ENCODE measurements at places on chromosomes 5 and 9.

DNA sequence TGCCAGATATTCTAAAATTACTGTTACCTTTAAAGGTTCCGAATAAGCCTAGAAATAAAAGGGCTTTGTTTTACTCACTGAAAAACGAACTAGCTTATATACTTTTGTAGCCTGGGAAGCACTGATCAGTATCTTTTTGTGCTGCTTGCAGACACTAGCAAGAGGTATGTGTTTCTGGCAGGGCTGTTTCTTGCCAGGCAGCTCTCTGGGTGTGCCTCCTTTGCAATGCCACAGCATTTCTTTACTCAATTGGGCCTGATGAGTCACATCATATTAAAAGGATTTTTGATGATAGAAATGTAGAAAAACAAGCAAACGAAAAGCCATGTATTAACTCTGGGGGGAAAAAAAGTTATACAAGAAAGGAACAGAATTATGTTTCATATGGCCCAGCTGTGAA, 35.6 kb downstream of the CD180 start:
- no peak for DNase-seq

DNA sequence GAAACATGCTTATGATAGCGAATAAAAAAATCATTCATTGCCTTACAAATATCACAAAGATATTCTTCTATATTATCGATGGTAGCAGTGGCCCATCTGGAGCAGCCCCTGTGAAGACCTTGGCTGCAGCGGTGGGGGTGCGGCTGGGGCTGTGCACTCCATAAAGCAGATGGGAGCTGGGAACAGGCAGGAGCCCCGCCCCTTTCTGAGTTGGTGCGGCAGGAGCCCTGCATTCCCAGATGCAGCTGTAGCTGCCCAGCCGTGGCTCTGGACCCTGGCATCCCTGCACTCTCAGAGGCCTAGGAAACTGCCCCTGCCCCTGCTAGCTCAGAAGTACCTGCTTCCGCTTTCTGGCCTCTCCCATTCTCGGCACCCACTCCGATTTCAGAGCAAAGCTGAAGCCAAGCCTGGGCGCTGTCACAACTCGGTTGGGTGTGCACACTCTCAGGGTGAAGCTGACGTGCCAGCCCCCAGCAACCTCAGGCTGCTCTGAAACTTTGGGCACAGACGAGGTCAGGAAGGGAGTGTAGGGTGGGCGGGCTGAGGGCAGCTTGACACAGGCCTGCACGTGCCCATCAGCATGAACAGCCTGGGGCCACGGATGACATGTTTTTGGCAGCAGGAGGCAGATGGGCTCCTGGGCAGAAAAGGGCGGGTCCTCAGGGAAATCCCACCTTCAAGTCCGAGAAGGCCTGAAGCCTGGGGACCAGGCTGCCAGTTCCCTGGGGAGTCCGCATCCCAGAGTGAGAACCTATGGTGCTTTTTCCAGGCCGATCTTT, 1440.8 kb upstream of the ACO1 start:
- no peak for DNase-seq

- DNase-seq: no peak
These were observed 393.8 kb upstream of the MEF2C start for GRCh38 chr5:89276566-89277305.

GRCh38 chr9:91187965-91188344, 173.8 kb downstream of the AUH start:
- DNase-seq: no peak

DNA sequence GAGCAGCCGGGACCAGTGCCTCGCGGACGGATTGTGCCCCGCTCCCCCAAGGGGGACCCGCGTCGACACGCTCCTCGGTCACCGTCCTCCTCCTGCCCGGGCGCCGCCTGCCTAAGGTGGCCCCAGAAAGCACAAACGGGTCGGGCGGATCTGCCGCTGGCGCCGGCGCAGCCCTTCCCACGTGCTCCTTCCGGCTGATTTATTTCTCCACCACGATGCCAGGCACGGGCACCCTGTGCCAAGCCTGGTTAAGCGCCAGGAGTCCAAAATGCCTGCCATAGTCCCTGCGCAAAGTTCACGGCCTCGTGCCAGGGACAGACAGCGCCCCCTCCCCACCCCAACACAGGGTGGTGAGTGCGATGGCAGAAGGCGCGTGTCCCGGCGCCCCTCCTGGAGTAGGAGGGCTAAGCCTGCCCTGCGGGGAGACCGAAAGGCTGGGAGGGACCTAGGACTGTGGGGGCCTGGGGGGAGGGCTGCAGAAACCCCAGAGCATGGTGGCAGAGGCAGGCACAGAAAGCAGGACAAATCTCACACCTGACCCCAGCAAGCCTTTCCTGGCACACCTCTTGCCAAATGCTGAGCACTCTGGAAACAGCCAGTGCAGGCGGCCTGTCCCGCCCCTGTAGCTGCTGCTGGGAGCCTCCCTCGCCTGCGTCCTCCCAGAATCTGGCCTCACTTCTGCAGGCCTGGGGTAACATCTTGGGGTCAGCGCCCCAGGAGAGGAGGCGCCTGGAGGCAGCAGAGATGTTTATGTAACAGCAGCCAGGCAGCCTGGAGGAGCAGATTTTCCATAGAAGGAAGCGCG, 1.1 kb upstream of the NOTCH1 start:
- no peak for DNase-seq

GRCh38 chr5:22947921-22948320, 94.8 kb upstream of the CDH12 start:
- DNase-seq: no peak

- DNase-seq: no peak
These were observed 384.0 kb downstream of the SPOCK1 start for GRCh38 chr5:137115152-137115551.

- DNase-seq: no peak
These were observed 143.0 kb upstream of the RPS23 start for GRCh38 chr5:82421119-82421518.

DNA sequence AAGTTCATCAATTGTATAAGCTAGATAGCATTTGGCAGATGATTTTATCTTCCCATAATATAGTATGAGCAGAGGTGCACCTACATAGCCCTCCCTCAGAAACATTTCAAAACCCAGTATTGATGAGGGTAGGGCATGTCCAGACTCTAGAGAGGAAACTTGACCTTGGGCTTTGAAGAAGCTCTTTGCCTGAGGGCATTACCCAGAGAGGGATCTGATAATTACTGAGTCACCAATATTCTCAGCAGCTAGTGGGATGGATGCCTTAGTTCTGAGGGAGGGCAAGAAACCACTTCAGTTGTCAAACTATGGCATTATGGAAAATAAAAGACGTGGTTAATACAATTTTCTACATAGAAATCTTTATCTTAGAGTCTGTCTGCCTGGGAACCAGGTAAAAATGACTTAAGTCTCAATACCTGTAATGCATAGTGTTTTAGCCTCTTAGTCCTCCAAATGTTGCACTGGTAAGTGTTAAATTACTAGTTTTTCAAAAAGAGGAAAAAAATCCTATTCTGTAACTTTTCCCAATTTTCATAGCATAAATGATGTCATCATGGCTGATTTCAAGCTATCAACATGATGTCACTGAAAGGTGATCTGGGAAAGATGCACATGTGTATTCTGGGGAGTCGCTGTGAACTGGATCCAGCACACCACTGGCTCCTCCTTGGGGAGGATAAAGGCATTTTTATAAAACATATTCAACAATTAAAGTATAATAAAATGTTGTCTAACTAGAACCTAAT, 809.0 kb downstream of the KCTD16 start:
- DNase-seq: no peak

GRCh38 chr5:31888564-31888963, 249.6 kb downstream of the PDZD2 start:
- DNase-seq: no peak

DNA sequence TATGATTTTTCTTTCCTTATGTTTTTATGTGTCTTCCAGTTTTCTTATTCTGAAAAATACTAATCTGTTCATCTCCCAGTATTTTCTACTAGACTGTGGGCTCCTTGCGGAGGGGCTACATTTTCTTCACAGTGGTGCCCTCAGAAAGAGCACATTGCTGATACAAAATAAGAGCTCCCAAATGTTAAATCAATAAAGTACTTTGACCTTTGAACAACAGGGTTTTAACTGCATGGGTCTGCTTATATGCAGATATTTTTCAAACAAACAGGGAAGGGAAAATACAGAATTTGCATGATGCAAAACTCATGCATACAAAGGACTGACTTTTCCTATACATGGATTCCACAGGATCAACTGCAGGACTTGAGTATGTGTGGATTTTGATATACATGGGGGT, 79.9 kb upstream of the ACO1 start:
- no peak for DNase-seq

GRCh38 chr5:179345433-179346321, at the start of gene ADAMTS2:
TSS of gene ADAMTS2 (minus strand) at chr5:179345461. CDS start at chr5:179345328, 133 bp downstream.
- DNase-seq: no peak

- DNase-seq: no peak
These were observed 21.6 kb downstream of the AMBP start for GRCh38 chr9:114056527-114056926.

GRCh38 chr5:18745988-18746615, 1111.8 kb downstream of the TAF11L14 start:
- no peak for DNase-seq

DNA sequence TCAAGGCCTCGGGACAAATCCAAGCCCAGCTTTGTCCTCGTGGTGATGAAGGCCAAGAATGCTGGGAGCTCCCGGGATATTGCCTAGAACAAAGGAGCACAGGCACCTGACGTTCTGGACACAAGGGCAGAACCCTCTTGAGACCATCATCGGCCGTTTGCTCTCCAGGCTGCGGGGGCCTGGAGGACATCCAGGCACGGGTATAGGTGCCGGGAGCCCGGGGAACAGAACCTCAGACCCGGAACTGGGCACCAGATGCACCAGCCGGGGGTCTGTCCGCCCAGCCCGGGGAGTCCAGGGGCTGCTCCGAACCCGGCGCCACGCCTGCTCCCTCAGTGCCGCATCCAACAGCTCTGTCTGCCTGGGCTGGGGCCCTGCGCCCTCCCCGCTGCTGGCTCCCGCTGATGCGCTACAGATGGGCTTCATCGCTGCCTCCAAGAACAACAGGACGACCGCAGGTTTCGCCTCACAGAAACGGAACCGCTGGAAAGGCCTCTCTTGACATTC, 88.0 kb downstream of the ADAMTS2 start:
- DNase-seq: no peak

- DNase-seq: no peak
These were observed 483.2 kb downstream of the CDH10 start for GRCh38 chr5:24161559-24161958.

DNA sequence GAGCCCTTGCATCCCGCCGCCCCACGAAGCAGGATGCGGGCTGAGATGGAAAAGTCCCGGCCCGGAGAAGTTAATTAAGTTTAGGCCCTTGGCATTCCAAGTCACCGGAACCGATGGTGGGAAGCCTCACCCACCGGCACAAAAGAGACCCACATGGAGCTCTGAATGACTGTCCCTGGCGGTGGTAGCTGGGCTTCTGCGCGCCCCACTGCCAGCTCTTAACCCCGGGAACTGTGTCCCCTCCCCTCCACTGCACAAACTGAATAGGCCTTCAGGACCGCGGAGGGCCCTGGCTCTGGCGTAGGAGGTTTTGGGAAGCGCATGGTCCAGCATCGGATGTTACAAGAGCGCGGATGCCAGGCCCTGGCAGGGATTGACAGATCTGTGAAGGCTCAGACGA, 291.1 kb upstream of the TUT7 start:
- DNase-seq: no peak

DNA sequence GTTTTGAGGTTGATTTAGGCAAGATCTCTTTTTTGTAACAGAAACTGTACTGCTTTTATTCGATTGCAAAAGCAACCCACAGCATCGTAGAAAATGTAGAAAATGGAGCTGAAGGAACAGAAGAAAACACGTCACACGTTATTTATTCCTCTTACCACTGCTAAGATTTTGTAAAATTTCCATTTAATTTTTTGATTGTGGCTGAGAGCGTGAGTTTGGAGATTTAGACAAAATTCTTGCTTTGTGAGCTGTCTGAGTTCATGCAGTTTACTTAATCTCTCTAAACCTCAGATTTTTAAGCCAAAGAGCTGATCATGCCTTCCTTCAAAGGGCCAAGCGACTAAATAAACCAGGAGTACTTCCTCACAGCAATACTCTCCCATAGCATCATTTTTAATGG, 24.8 kb downstream of the DPYSL3 start:
- DNase-seq: no peak

- DNase-seq: no peak
These were observed 138.1 kb upstream of the WWC1 start for GRCh38 chr5:168153263-168153875.

DNA sequence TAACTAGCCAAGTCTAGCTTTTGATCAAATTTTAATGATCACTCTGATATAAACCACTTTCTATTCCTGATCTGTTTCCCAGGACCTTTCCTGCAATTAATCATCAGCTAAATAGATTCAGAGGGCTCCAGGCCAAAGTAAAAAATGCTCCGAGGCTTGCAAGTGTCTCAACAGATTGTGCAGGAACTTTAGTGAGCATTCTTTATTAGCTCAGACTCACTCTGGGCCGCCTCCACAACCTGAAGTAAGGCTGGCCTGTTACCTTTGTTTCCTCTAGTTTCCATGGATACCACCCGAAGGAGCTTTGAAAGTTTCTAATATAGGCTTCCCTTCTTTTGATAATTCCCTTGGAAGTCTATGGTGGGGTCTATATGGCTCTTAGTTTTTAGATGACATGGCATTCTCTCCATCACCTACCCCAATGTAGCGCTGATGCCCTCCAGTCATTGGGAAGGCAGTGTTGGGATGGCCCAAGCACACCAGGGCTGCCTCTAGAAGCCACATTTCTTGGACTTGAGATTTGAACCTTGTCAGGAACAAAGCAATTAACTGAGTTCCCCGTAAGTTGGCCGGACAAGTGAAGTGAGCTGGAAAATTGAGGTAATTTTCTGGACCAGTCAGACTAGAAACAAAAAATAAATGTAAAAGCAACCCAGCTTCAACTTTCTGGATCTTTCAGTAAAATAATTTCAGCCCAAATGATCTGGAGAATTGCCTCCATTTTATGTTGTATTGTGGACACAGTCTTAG, 97.6 kb upstream of the LHFPL2 start:
- no peak for DNase-seq

GRCh38 chr5:36238502-36239295, 3.0 kb downstream of the NADK2 start:
- no peak for DNase-seq

- DNase-seq: peak; percentile 43
These were observed 1.6 kb upstream of the ANXA2R start for GRCh38 chr5:43041669-43042175.

- DNase-seq: no peak
These were observed 14.3 kb upstream of the NR4A3 start for GRCh38 chr9:99807276-99807852.

DNA sequence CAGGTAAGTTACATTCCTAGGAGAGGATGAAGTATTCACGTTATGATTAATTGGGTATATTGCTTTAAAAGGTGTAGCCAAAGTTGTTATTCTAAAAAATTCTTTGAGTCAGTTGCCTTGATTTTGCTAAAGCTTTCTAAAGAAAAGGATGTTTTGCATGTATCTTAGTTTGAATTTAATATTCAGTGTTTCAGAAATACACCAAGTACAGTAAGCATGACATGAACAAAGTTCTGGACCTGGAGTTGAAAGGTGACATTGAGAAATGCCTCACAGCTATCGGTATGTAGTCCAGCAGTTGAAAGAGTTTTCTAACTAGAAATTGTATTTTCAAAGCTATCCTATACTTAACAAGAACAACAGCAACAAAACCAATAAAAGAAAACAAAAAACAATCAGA, 14.2 kb downstream of the ANXA1 start:
- no peak for DNase-seq

Data from GOT3 (cell line).